ENCODE measurements at places on chromosomes 2 and 18.

DNA sequence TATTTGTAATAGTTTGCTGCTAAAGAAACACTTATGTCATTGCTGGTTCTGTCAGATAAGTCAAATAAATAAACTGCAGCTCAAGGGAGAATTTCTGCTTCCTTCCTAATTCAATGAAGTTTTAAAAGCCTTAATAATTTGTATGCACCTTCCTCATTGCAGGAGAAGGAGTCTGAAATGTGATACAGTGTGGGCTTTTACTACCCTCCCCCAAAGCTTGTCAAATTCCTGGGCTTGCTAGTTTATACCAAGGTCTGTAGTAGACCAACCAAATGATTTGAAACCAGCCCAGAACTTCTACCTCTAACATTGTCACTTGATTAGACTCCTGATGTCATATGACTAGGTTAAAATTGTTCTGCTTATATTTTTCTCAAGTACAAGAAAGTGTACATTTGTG, 131.8 kb downstream of the DTNA start:
- DNase-seq: no peak

DNA sequence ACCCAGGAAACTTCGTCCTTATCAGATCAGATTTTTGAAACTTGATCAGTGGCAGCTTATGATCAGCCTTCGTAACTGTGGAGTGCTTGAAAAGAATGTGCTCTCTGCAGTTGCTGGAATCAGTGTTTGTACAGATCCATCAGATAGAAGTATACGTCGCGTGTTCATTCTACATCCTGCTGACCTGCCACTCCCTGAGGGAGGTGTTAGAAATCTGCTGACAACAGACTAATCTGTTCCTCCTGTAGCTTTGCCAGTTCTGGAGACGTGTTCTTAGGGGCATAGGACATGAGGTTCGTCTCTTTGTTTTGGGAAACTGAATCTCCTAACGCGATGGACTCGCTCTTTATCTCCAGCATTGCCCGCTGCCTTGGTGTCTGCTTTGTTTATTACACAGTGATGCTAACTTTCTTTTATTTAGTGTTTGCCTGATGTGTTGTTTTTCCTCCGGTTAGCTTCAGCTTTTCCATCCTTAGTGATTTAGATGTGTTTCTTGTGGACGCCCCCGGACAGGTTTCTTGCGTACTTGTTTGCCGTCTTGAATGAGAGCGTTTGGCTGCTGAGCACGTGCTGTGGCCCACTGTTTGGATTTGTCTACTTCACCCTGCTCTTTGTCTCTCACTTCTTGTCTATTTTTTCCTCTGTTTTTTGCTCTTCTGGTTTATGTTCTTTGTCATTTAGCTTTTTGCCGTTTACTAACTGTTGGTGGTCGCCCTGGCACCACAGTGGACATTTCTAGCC, 17.4 kb upstream of the GAL3ST2 start:
- no peak for DNase-seq

GRCh38 chr2:39524756-39525635, 87.9 kb upstream of the MAP4K3 start:
- DNase-seq: no peak

DNA sequence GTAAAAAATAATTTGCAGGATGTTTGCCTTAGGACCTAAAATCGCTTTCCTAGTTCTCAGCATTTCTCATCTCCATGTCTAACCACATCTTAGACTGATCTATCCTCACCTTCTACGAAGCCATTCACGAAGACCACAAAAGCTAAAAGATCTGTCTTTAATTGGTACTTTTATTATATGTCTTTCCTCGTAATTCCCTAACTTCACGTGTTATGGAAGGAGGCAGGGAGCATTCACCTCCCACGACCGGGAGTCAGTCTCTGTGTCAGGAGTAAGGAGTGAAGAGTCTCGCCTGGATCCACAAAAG, 1.6 kb downstream of the DLGAP1 start:
- no peak for DNase-seq

DNA sequence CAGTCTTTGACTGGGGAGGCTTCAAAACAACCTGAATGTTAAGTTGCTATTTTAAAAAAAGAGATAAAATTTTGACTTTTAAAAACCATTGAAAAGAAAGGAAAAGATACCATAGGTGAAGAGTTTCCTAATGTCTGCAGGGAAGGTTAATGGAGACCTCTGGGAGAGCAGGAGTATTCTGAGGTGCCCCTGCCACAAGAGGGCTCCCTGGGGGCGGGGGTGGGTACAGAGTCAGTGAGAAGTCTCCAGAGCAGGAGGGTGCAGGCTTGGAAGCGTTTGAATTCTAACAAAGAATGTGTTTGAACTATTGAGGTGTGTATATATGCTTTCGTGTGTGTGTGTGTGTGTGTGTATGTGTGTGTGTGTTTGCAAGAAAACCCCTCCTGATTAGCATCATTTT, 46.7 kb upstream of the ST6GAL2 start:
- no peak for DNase-seq

GRCh38 chr2:56127463-56128152, 56.2 kb upstream of the CCDC85A start:
- DNase-seq: no peak

DNA sequence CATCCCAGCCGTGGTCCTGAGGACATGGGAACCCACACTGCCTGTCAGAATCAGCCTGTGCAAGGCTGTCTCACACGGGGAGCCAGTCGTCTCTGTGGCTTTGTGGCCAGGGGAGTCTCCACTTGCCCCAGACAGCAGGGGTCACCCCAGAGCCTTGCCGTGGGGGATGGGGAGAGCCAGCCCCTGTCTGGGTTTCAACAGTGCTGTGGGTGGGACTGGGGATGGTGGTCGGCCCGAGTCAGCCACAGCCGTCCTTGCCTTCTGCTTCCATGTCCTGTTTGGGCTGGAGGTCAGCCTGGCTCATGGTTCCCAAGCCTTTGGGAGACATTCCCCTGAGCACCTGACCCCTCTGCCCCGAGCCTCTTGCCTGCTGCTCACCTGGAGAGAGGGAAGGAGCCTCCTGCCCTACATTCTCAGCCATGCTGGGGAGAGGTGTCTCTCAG, 19.6 kb downstream of the GPR35 start:
- no peak for DNase-seq

DNA sequence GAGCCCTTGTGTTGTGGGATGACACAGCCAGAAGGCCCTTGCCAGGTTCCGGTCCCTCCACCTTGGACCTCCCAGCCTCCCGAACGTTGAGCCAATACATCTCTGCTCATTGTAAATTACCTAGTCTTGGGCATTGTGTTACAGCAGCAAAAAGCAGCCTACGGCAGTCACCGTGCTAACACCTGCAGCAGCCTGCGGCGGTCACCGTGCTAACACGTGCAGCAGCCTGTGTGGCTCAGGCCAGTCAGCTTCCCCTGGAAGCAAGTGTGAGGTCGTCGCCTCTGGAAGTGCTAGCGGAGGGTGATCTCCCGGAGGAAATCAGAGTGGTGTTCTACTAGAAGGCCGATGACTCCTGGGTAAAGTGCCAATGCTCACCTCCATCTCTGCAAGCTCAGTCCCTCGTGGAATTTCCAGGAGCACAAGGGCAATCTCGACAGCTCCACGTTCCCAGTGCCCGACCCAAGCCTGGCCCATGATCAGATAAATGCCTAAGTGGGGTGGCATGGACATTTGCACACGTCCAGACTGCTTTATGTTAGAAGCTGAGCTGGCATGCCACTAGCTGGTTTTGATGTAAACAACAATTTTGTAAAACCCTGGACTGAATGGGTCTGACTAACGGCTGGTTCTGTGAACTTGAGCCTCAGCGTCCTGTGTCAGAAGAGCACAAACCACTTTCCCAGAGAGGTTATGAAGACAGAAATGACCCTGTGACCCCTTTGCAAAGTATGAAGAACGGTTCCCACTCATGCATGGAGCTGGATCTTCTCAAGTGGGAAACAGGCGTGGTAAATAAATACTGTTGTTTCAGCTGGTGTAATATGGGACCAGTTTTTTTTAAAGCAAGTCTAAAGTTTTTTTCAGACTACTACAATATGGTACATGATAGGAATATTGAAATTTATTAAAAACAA, 11.4 kb upstream of the CNDP1 start:
- no peak for DNase-seq

GRCh38 chr18:3554091-3554601, 104.2 kb downstream of the TGIF1 start:
- DNase-seq: no peak

DNA sequence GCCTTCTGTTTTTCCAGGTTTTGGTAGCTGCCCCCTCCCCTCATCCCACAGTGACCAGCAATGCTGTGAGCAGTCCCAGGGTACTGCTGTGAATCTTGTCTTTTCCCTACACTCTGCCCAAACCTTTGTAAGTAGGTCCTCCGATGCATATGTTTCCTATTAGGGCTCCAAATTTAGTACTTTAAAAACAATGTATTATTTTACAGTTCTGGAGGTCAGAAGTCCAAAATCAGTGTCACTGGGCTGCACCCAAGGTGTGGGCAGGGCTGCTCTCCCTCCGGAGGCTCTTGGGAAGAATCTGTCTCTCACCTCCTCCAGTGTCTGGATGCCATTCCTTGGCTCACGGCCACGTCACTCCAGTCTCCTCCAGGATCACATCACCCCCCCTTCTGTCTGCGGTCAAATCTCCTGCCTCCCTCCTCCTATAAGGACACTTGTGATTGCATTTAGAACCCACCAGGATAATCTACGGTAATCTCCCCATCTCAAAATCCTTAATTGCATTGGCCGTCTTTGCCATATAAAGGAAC, 208.5 kb downstream of the SH3BP4 start:
- no peak for DNase-seq

GRCh38 chr2:225616372-225616771, 216.9 kb downstream of the NYAP2 start:
- no peak for DNase-seq

DNA sequence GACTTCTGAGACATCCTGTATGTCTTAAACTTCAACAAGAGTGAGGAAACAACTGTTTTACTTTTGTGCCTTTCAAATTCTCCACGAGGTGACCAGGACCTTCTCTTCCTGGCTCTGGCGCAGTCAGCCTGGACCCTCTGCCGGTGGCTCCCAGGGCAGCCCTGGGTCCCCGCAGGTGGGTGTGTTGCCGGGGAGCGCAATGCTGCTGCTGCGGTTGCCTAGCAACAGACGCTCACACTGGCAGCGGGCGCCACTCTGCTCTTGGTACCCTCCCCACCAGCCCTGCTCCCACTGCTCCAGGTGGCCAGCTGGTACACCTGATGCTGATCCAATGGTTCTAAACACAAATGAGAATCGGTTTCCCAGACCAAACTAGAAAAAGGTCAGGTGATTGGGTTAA, 58.7 kb downstream of the GNAL start:
- no peak for DNase-seq

- no peak for DNase-seq
Measured at GRCh38 chr2:36416370-36417165, 61.0 kb downstream of the CRIM1 start.

GRCh38 chr18:57959278-57959677, 84.7 kb upstream of the NEDD4L start:
- no peak for DNase-seq

DNA sequence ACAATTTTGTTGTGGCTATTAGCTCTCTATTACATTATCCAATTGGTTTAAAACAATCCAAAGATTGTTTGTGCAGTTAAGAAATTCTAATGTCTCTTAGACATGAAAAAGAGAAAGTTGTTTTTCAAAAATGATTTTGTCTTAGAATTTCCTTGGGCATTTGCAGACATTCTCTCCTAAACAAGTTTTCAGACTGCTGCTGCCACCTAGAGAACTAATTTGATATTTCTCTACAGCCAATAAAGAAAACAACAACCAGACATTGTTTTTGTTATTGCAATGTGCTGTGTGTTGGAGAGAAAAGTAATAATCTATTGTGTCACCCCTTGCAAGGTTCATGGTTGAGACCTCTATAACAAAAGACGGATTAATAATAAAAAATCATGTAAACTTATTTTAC, 119.0 kb upstream of the SYT4 start:
- DNase-seq: no peak

- no peak for DNase-seq
Measured at GRCh38 chr18:74373428-74373827, 57.8 kb downstream of the C18orf63 start.

DNA sequence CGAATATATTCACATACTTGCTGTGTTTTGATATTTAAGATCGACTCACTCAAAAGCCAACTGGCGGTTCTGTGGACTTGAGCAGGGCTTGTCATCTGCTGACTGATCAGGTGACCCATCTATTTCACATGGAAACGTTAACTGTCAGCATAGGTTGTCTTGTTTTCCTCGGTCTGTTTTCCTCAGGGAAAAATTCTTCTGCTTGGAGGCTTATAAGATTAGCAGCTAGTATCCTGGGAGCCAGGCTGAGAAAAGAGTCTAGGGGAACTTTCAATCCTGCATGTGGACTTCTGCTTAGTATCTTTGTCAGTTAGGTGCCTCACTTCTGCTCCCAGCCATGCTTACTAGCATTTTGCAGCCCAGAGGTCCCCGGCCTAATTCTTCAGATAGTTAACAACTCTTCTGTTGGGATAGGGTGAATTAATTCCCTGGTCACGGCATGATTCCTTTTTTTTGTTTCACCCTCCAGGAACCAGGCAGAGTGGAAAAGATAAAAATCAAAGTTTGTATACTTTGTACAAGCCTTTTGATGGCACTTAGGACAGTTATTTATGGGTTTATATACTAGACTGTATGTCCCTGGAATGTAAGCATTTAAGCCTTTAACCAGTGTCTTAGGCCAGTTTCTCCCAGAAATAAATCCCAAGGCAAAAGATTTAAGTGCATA, 226.0 kb downstream of the GULP1 start:
- no peak for DNase-seq

DNA sequence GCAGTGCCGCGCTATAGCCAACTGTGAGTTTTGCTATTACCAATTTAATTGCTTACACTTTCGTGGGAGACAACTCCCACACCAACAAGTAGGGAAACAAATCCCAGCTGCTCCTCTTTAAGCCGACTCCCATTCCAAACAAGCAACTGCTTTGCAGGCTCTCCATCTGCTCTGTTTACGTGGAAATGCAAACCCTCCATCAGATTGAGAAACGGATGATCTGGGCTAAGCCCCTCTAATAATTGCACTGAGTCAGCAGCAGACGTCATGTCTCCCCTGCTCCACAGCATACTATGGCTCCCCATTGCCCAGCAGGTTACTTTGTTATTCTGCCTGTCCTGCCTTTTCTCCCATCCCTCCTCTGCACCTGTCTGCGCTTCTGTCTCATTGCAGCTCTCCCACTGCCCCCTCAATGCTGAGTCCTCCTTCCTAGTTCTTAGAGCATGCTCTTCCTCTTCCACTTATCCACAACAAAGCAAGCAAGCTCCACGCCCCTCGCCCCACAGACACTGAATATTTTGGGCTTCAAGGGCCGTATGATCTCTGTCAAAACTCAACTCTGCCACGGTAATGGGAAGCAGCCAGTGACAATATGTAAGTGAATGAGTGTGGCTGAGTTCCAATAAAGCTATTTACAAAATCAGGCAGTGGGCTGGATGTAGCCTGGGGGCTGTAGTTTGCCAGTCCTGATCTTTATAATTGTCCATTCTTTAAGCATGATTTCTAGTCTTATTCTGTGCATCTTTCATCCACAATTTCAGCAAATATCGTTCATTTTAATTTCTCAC, 39.5 kb upstream of the ARL4C start:
- DNase-seq: no peak
